Thymus (tissue), 14 donors: ENCODE measurements at places on chromosomes 11 and 22.

DNA sequence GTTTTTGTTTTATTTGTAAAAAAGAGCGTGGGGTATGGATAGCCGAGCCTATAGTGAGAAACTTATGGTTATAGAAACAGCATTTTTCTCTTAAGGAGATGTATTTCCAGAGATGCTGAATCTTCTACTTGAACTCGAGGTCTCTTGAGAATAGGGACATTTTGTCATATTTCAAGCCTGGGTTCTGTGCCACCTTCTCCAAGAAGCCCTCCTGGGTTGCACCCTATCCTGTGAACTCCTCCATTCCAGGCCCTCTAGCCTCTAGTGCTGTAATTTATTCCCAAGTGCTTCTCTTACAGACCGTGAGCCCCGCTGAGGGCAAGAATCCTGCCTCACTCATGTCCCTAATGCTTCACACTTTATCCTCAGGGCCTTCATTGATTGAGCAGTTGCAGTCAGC is 108.6 kb downstream of the KIAA1671 start:
- no peak for DNase-seq

GRCh38 chr22:38871360-38872171 is 450 bp downstream of the CBX6 start:
- peak; percentile 38 for DNase-seq

DNA sequence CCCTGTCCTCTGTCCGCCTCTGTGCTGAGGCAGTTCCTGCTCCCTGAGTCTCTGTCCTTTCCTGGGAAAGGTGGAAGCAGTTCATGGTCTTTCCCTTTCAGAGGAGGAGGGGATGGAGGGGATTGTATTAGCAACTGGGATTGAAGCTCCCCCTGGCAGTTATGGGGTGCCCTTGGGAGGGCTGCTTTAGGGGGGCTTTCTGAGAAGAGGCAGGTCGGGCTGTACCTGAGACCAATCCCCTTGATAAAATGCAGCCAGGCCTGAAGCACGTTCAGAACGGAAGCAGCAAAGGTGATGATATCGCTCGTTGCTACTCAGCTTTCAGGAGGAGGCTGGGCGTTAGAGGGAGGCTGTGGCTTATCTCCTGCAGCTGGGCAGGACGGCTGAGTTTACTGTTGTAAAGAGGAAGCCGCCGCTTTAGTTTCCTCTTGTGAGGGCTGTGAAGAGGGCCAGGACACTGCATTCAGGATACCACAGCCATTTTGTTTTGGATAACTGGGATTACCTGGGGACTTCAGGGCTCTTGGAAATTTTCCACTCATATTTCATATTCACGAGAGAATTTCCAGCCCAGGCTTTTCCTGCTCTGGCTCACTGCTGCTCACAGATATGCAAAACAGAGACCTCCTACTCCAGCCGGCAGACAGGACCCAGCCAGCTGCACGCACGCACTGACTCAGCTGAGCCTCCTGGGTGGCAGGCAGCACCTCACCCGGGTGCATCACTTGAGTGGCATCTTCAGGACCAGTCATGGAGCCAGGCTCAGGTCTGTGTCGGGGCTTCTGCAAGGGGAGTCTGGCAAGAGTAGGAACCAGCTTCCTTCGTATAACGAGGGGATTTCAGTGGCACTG is 798 bp downstream of the AMPD3 start:
- peak; percentile 94 for DNase-seq

DNA sequence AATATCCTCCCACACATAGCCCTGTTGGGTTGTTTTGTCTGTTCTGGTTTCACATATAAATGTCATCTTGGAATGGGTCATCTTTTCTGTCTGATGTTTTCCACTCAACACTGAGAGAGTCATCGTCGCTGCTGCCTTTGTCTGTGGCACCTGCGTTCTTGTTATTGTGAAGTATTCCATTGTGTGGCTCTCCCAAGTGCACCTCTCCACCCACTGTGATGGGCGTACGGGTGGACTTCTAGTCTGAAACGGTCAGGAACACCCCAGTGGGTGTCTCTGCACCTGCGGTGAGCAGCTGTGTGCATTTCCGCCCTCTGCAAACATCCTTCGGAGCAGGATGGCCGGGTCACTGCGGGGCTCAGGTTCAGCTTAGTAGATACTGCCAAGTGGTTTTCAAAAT is 34.5 kb upstream of the RTL6 start:
- no peak for DNase-seq

GRCh38 chr11:19420868-19421533 is 180.3 kb upstream of the E2F8 start:
- DNase-seq, result no peak

GRCh38 chr11:67255864-67256263 is 10.4 kb upstream of the GRK2 start:
- DNase-seq, result no peak
